ENCODE measurements at places on chromosomes 13 and 19.

DNA sequence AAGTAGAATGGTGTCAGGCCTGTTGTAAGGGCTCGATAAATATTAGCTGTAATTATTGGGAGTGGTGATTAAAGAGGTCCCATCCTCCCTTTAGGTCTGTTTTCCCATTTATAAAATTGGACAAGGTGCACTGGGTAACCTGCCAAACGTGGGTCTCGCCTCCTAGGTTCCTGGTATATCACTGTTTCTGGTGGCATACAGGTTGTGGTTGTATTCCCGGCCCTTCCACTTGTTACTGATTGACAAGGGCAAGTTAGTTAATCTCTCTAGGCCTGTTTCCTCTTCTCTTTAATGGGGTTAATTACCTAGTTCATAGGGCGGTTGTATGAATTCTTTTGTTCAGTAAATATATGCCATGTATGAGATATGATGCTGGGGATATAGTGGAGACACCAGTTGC, 1.5 kb downstream of the PPP2R1A start:
- DNase-seq: no peak

DNA sequence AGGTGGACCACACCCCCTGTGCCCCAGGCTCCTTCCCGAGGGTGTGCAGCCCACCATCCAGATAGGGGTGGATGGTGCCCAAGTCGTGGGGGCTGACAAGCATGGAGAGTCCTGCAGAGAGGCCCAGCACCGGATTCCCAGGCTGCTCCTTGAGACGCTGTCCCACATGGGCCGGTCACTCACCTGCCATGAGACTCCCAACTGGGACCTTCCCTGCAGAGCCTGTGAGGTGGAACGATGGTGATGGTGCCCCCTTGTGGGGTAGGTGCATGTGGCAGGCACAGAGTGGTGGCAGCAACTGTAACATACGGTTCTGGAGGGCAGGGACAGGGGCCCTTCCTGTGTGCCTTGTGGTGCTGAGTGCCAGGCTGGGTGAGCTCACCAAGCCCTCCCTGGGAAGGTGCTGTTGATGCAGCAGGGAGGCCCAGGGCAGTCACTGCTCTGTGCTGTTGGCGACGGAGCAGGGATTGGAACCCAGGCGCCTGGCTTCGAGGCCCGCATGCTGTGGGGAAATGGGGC, 33.1 kb downstream of the PPP1R37 start:
- DNase-seq: peak; percentile 21

DNA sequence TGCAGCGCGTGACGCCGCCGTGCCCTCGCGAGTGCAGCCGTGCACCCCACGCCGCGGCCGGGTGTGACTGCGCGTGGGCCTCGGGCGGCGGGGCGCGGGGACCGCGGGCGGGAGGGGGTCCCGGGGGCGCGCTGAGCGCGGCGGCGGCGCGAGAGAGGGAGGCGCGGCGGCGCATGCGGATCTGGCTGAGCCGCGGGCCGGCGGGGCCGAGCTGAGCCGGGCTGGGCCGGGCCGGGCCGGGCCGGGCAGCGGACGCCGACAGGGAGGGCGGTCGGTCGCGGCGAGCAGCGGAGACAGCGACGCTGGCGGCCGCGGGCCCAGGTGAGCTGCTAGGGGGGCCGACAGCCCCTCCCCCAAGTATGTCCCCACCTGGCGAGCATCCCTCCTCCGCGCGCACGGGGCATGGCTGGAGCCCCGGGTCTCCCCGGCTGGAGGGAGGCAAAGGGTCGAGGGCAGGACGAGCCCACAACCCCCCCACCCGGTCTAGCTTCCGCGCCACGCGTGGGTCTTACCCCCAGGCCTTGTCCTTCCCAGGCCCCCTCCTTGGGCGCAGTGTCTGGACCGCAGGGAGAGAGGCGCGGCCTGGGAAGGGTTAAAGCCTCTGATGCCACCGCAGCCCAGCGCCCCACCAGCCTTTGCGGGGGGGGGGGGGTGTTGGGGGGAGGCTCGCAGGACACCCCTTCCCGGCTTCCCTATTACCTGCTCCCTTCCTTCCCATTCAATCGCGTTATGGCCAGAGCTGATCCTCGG, at the start of gene SPTBN4:
SPTBN4 (plus strand) TSS at position 17 of the 750 bp plus-strand sequence. CDS start 5,621 bp downstream, outside the sequence.
- no peak for DNase-seq

- no peak for DNase-seq
Measured at GRCh38 chr19:8396563-8397203, 6.5 kb downstream of the RAB11B start.

DNA sequence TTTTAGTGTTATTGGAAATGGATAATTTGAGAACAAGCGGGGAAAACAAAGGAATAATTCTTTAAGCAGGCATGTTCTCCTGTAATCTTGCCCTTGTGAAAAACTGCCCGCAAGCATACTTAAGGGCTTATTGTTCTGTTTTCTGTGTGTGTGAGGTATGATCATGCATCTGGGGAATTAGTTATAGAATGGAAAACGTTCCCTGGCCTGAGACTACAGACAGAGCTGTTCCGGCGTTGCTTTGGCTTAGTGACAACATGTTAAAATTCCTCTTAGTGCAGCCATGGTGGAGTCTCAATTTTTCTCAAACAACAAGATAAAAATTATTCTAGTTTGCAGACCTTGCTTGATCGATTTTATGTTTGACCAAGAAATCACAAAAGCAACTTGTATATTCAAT, 560.2 kb upstream of the SPRY2 start:
- no peak for DNase-seq

- no peak for DNase-seq
Measured at GRCh38 chr19:29685326-29685725, 20.1 kb downstream of the PLEKHF1 start.

DNA sequence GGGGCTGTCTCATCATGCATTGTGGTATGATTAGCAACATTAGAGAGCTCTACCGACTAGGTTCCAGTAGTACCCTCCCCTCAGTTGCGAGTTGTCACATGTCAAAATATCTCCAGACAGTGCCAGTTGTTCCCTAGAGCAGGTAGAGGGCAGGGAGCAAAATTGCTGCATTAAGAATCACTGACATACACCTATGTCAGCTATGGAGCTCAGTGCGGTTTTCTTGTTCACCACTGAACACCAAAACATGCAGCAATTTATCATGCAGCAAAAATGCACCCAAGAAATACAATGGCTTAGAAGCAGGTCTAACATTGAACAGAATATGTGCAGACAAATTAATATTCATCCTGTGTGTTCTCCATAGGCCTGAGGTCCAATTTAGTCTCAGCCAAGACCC, 186.9 kb upstream of the STARD13 start:
- DNase-seq: peak; percentile 98

DNA sequence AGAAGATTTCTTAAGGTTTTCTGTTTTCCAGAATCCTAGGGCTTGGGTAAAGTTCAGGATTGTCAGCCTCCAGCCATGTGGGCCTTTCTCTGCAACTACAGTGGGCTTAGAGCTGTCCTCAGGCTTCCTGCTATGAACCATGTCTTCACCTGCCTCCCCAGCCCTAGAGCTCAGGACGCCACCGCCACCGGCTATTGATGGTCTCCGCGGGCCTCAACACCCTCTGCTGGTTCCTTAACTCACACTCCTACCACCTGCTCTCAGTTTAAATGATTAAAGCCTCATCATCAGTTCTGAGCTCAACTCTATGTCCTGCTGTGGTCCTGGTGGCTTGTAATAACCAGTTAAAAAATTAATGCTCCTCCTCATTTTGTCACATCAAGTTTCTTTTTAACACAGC, 221.0 kb downstream of the EFNB2 start:
- no peak for DNase-seq

- no peak for DNase-seq
Measured at GRCh38 chr13:63636316-63636993, 2220.8 kb upstream of the PCDH20 start.

DNA sequence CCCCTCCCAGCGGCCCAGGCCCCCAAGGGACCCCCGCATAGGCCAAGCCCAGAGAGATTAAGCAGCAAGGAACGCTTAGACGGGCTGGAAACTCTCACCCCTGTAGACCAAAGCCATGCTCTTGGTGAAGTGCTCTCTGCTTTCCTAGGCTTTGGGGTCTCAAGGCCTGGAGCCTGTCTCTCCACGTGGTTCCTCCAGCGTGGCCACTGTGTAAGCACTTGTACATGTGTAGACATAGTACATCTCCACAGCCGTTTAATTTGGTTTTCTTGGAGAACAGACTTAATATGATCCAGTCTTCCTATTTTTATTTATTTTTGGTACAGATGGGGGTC, 1.1 kb downstream of the NUDT19 start:
- DNase-seq: no peak

GRCh38 chr13:98564204-98564603, 12.7 kb downstream of the STK24 start:
- no peak for DNase-seq

GRCh38 chr13:98411617-98412265, 165.2 kb downstream of the STK24 start:
- no peak for DNase-seq

GRCh38 chr19:8515317-8515716, 1.4 kb upstream of the ZNF414 start:
- no peak for DNase-seq

DNA sequence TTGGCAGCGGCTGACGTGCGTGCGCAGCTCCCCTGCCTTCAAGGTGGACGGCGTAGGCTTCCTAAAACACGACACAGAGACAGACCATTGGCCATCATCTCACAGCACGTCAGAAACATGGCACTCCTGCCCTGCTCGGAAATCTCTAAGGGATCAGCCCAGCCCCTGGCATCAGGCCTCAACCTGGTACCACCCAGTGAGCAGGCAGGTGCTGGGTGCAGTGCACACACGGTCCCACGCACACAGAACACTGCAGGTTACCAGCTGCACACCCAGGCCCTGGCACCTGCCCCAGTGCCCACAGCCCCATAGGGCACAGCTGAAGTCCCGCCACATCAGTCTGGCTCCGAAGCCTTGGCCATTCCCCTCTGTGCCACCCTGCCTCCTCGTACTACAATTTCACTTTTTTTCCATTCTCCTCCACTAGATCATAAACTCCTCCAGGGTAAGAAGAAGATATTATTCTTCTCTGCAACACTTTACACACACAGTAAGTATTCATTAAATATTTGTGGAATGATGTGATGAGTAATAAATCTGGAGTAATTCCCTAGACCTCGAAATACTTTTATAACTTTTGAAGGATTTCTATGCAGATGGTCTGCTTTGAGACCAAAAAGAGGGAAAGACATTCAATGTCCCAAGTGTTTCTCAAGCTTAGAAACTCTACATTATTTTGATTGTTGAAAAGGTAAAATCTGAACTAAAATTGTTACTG, 156.4 kb downstream of the COL4A1 start:
- no peak for DNase-seq
